ENCODE measurements at places on chromosomes 1 and 21.

DNA sequence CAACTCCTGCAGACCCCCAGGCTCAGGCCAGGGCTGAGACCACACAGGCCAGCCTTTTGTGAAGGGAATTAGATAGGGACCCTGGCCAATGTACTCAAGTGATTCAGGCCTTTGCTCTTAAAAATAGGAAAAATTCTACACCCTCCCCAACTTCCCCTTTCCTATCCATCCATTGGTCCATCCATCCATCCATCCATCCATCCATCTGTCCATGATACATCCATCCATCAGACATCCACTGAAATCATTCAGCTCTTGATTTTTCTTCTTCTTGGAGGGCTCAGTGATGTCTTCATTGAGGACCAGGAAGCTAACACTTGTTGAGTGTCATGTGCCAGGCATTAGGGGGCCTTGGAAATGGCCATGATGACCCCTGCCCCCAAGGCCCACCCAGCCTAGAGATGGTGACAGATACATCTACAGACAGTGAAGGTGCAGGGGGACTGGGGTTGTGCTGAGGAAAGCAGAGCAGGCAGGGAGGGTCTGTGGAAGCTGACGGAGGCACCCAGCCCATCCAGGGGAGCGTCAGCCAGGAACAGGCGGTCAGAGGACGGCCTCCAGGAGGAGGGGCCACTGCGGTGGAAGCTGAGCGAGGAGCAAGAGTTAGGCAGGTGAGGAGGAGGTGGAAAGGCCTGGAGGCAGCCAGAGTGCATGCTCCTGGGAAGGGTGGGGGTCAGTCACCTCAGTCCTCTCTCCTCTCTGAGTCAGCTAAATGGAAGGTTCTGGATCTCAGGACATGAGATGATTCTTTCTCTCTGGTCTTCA lies 81.9 kb downstream of the EPHB2 start:
- no peak for DNase-seq

- DNase-seq, result no peak
Observed at GRCh38 chr1:45892068-45892785, 88.8 kb downstream of the MAST2 start.

DNA sequence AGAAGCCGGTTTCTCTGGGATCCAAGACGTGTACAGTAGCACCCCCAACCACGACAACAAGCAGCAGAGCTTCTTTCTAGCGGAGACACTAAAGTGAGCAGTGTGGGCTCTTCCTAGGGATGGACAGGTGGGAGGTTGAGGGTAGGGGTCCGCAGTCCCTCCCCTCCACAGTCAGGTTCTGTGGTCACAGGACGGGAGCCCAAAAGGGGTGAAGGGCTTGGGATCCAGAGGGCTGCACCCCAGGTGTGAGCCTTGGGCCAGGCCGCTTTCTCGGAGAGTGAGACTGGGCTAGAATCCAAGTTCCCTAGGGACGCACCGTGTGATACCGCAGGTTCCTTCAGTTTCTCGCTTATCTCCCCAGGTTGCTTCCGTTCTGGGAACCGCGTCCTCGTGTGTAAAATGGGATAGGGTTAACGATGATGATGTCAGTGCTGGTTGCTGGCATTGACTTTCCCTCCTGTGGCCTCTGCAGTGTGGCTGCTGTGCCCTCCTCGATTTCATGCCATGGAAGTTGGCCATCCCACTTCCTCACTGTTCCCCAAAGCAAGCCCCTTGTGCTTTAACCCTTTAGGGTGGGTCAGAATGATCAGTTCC lies 17.3 kb upstream of the SELENON start:
- no peak for DNase-seq

- DNase-seq, result no peak
Observed at GRCh38 chr21:42216726-42217572, 2.0 kb upstream of the ABCG1 start.

DNA sequence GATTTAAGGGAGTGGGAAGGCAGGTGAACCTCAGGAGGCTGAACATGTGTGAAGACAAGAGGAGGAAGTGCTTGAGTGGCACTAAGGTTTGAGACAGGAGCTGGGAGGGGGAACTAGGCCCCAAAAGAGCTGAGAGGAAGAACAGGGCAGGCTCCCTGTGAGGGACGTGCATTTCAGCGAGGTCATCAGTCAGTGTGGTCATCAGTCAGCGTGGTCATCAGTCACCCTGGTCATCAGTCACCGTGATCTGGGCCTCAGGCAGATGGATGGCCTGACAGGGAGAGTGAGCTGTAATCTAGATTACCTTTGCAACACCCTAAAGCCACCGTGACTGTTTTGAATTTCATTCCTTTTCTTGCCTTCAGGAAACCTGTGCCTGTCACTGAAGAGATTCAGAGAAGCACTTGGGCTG lies 29.1 kb downstream of the VTCN1 start:
- no peak for DNase-seq

GRCh38 chr1:66048011-66048410 lies 255.3 kb downstream of the PDE4B start:
- no peak for DNase-seq

- DNase-seq, result peak; percentile 85
Observed at GRCh38 chr1:154627257-154628120, 19.5 kb upstream of the ADAR start.

DNA sequence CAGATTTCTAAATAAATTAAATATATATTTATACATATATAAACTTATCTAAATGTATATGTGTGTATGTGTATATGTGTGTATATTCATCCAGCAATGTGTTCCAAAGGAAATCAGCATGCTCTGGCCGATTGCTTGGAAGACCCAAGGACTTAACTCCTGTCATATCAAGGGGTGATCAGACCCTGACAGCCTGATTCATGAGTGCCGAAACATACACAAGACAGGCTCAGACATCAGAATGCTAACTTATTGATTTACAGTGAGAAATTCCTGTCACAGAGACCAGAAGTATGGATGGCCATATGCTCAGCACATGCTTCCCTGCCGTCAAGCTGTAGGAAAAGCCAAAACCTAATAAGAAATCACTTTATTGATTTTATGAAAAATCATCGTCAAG lies 545.1 kb upstream of the NR5A2 start:
- no peak for DNase-seq

GRCh38 chr1:179298952-179299351 lies 5.4 kb downstream of the SOAT1 start:
- no peak for DNase-seq

GRCh38 chr1:39917825-39918224 lies 16.1 kb upstream of the MYCL start:
- no peak for DNase-seq

DNA sequence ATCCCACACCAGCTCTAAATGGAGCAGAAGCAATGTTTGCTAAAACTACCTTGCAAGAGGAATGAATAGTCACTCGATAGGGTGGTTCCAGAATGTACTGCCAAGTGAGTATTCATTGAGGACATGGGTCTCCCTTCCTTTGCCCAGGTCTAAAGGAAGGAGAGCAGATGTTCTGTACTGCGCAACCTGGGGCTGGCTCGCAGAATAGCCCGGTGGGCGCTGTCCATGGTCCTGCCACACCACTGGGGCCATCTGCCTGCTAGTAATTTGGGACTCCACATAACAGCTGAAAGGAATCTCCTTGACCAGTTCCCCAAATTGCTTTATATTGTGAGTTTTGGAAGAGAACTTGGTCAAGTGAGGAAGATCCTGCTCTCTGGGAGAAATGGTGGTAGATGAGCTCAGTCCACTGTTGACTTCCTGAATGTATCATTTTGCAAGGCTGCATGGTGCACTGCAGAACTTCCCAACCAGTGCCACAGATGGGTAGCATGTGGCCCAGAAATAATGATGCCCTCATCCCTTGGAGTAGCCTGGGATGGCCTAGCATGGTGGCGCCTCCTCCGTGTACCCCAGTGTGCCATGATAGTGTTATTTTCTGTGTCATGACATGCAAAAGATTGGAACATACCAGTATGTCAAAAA lies 5.7 kb downstream of the SLC6A17 start:
- peak; percentile 50 for DNase-seq

DNA sequence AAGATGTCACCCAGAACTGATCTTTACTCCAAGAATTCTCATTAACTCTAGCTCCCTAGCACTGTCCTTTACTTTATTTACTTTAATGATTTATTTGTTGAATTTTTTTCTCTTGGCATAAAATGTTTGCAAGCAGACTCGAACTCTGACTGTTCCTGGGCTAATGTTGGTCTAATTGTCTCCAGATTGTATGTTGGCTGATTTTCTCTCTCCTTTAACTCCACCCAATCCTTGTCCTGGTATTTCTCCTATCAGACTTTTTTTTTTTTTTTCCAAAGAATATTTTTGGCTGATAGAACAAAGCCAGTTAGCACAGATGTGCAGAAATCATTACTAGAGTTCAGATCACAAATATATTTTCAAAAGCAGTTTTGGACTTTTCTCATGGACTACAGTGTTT lies 82.6 kb downstream of the ATF6 start:
- DNase-seq, result no peak

- DNase-seq, result no peak
Observed at GRCh38 chr1:94299627-94300553, 62.5 kb upstream of the ARHGAP29 start.

DNA sequence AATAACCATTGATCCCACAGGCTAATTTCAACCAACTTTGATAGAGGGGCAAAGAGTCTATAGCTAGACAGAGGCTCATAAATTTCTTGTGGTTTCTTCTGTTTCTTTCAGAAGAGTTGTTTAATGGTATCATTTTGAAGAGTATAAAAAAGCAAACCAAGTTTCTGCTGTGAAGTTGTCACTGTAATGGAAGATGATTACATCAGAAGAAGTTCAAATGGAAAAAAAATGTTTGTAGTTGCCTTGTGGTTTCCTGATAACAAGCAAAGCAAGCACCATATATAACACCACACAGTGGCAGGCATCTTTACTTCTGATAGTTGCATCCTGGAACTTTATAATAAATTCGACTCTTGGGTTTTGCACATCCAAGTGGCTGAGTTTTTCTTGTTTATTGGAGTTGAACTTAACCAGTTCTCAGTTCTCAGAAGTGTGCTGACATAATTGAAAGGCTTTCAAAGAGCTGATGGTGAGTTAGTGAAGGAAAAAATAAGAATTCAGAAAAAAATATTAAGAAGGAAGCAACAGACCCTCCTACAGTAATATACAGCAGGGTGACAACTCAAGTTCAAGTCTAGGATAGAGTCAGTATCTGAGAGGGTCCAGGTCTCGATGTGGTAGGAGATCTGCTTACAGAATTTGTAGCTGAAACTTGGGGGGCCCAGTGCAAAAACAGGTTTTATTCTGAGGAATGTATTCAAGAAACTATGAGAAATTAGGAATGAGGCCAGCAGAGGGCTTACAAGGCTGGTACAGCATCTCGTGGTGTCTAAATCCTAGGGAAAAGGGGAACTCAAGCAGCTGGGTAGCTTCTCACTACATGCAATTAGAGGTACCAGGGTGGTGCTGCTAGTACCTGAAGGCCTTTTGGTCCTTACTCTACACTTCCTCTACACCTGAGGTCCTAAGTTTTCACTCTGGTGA lies 123.5 kb downstream of the CRB1 start:
- peak; percentile 72 for DNase-seq

DNA sequence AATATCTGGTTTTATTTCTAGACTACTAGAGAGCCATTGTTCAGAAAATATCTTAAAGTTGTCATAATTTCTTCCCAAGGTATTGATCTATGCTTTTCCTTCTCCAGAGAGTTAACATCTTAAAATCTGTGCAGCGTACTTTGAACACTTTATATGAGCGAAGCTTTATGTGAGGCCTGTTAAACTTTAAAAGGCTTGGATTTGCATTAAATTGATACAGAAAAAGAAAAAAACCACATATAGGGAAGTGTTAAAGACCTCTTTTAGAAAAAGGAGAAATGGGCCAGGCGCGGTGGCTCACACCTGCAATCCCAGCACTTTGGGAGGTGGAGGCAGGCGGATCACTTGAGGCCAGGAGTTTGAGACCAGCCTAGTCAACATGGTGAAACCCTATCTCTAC lies 59.2 kb upstream of the MORC3 start:
- DNase-seq, result no peak

DNA sequence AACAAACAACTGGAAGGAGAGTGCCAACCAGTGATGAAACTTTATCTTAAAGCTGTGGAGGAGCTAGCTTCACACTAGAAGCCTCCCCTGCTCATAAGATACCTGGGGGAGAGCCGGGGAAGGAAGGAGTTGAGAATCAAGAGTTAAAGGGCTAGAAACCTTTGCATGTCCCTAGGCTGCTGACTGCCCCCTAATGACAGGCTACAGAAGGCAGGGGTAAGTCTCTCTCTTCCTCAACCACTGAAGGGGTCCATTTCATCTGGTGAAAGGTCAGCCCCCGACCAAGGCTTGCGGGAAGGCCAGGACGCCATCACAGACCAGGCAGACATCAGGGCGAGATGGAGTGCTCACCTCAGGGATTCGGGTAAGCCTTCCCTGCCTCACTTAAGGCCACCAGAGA lies 65.6 kb upstream of the GRHL3 start:
- no peak for DNase-seq

DNA sequence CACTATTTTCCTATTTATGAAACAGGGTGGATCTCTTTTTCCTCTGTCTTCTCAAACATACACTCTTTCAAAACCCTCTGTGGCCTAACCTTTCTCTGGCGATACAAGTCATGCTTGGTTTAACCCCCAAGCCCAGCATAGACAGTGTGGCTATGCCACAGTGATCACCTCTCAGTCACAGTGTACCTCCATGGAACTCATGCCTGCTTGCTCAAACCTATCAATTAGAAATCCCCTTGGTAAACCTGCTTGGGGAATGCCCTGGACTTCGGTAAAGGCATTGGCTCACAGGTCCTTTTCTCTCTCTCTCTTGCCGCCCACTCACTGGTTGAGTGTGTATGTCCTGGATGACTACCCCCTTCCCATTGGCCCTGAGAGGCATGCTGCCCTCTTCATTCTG lies 147.5 kb downstream of the CYYR1 start:
- no peak for DNase-seq

DNA sequence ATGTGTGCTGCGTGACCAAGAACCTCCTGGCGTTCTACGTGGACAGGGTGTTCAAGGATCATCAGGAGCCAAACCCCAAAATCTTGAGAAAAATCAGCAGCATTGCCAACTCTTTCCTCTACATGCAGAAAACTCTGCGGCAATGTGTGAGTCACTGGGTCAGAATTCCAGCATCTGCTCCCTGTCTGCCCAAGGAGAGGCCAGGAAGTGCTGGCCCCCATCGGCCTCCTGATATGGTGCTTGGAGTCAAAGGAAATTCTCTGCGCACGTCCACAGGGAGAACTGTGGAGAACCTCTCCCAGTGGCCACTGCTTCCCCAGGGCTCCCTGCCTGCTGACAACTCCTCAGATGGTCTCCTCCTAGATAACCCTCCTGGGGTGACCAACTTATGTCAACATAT lies 25.6 kb upstream of the IL20 start:
- no peak for DNase-seq

All from HL-60 (cell line).